ENCODE measurements at places on chromosomes 6 and 20.

GRCh38 chr6:30122515-30122914, 9.6 kb upstream of the TRIM31 start:
- no peak for DNase-seq

GRCh38 chr6:23797041-23797440, 329.0 kb upstream of the NRSN1 start:
- no peak for DNase-seq

DNA sequence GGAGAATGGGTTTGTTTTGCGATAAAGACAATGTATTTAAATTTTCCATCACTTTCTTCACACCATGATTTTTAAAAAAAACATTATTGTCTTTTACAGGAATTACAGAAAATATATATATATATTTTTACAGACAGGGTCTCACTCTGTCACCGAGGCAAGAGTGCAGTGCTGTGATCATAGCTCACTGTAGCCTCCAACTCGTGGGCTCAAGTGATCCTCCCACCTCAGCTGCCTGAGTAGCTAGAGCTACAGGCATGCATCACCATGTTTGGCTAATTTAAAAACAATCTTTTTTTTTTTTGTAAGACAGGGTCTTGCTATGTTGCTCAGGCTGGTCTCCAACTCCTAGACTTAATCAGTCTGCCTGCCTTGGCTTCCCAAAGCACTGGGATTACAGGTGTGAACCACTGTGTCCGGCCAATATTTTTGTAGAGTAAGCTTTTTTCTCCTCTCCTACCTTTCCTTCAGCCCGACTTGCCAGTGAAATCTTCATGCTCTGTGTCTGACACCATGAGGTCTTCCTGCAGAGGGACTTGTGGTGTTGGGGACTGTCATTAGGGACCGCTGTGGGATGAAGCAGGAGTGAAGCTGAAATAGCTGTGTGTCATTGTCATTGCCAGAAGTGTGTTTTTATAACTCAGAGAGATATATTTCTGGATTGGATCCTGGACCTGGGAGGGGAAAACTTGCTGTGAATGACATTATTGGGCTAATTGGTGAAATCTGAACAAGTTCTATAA, 13.2 kb downstream of the DSP start:
- DNase-seq, result no peak

DNA sequence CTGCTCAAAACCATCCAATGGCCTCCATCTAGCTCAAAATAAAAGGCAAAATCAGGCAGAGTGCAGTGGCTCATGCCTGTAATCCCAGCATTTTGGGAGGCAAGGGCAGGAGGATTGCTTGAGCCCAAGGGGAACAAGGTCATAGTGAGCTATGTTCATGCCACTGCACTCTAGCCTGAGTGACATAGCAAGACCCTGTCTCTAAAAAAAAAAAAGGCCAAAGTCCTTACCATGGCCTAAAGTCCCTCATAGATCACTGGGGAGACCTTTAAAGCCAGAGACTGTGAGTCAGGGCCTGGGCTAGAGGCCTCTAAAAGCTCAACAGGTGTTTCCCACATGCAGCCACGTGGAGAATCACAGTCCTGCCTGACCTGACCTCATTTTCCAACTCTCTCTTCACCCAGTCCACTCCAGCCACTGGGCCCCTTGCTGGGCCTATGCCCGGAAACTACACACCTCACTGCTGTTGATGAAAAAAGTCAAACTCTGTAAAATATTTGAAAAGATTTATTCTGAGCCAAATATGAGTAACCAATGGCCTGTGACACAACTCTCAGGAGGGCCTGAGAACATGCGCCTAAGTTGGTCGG, 28.2 kb upstream of the TAB2 start:
- no peak for DNase-seq

DNA sequence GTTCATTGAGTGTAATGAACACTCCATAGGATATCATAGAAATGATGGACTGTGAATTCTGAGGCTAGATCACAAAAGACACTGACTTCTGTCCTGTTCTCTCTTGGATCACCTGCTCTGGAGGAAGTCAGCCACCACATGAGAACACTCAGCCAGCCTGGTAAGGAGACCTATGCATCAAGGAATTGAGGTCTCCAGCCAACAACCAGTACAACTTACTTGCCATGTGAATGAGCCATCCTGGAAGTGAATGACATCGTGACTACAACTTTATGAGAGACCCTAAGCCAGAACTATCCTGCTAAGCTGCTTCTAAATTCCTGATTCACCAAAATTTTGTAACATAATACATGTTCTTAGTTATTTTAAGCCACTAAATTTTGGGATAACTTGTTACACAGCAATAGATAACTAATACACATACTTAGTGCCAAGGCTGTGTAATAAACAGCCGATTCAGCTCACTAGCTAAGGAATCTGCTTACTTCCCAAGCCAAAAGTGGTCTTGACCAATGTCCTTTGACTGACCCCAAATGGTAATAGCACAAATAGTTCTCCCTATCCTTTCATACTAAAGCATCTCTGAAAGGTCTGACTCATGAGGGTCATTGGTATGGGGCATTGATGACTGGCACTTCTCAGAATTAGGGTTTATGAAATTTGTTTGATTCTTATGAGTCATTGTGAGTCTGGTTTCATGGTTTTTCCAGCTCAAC, 6.9 kb upstream of the CTNNBL1 start:
- DNase-seq, result no peak

DNA sequence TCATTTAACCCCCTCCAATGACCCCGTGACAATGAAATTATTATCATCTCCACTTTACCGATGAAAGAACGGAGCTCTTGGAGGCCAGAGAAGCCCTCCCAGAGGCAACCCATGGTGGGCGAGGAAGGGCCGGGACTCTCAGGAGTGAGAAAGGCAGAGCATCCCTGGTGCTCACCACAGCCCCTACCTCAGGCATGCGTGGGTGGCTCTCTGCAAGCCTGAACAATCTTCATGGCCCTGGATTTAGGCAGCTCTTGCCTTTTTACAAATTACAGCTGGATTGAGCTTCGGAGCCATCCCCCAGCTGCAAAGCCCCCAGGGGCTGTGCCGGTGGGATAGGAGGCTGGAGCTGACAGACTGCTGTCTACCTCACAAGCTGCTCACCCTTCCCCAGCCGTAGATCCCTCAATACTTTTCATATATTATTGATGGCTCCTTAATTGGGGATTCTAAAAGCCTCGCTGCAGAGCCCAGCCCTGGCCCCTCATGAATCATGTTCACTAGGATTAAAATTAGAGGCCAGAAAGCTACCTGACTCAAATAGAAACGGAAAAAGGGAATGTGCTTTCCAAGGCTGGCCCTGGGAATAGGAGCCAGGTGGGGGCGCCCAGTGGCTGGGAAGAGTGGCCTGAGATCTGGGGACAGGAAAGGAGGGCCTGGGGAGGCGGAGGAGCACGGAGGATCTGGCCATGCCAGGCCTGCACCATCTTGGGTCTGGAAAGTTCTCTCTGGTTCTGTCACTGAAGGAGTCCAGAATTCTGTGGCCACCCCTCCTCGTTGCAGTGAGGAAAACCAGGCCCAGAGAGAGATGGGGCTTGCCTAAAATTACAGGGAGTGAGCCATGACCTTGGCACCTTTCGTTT, 29.1 kb downstream of the CPNE5 start:
- DNase-seq, result no peak

DNA sequence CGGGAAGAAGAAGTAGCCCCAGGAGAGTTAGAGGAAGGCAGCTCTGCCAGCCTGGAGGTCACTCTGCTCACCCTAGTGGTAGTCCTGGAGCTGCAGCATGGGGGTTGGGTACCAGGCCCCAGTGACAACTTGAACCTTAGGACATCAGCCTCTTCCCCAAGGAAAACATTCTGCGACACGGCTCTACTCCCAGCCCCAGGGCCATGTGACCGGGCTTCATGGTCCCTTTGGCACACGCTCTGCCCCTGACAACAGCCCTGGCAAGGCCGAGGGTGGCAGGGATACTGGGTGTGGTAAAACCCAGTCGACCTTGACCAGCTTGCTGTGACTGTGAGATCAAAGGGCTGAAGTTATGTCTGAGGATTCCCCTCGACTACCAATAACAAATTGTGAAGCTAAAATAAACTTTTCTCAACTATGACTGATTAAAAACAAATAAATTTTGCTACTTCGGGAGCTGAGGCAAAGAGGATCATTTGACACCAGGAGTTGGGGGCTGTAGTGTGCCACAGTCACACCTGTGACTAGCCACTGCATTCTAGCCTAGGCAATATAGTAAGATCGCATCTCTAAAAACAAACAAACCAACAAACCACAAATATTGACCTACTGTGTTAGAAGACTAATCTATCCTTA, 24.4 kb upstream of the ARID1B start:
- no peak for DNase-seq

DNA sequence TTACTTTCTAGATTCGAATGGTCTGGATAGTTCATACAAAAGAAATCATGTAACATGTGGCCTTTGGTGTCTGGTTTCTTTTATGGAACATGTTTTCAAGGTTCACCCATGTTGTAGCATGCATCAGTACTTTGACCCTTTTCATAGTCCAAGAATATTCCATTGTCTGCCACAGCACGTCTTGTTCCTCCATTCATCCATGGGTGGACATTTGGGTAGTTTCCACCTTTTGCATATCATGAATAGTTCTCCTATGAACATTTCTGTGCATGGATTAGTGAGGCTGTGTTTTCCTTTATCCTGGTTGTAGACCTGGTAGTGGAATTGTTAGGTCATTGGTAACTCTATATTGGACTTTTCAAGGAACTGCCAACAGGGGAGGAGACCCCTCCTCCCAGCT, 31.7 kb downstream of the GSTA3 start:
- DNase-seq, result no peak

DNA sequence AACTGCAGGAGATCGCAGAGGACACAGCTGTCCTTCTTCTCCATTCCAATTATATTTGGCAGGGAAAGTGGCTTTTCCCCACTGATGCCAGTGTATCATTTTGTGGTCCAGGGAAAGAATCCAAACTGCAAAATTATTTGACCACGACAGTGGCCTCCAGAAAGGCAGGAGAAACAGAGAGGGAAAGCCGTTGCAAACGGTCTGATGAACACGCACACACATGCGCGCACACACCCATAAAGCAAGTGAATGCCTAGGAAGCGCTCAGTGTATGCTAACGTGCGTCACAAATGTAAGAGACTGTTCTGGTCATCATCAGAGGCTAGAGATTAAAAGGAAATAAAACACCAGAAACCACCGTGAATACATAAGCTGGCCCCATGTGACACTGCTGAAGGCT, 54.0 kb downstream of the NPEPL1 start:
- DNase-seq, result no peak

GRCh38 chr6:37822851-37823682, 3.5 kb downstream of the ZFAND3 start:
- no peak for DNase-seq

DNA sequence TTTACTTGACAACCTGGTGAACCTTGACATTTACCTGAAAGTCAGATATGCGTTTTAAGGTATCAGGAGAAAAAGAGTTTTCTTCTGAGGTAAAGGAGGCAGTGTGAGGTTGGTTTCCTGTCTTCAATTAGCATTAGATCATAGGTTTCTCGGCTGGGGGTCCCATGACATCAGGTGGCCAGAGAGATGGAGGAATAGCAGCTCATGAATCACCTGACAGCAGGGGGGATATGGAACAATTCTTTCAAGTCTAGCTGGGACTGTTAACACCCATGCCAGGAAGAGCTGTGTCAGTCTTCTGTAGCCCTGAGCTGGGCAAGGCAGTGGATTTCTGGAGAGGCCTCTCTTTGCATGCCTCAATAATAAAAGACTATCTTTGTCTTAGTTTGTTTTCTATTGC, 108.0 kb upstream of the TMEM170B start:
- peak; percentile 33 for DNase-seq

DNA sequence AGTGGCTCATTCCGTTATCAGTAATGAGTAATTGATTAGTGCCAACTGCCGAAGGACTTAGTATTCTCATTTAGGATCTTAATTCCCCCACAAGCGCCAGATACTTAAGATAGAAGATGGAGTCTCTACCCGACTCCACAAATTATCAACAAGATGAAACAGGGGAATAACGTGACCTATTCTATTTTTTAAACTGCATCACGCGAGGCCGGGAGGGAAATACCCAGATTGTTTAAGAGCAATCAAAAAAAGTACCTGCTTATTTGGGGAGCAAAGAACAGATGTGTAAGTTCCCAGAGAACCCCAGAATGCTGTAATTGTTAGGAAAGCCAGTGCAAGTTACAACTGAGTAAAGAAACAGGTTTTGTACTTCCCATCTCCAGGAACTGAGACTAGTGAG, 1.1 kb upstream of the MAP3K5 start:
- DNase-seq, result no peak

DNA sequence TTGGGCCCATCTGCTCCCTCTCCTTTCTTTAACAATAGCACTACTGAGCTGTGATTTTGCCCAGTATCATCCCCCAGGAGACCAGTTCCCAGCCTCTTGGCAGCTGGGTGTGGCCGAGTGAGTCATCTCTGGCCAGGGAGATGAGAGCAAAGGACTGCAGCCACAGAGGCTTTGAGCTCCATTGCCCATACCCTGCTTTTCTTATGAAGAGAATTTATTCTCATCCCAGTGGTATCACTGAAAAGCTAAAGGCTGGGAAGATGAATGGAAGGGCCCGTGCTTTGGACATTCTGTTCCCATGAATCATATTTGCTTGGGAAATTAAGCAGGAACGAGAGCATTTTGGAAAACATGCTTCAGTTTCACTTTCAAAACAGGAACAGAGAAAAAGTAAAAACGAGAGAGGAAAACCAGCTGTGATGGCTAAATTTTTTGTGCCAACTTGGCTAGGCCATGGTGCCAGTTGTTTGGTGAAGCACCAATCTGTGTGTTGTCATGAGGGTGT, 14.9 kb downstream of the CST3 start:
- DNase-seq, result peak; percentile 69

- no peak for DNase-seq
Measured at GRCh38 chr20:38132156-38132909, 32.7 kb downstream of the TGM2 start.

- DNase-seq, result no peak
Measured at GRCh38 chr20:46351357-46352058, 43.2 kb upstream of the CDH22 start.

DNA sequence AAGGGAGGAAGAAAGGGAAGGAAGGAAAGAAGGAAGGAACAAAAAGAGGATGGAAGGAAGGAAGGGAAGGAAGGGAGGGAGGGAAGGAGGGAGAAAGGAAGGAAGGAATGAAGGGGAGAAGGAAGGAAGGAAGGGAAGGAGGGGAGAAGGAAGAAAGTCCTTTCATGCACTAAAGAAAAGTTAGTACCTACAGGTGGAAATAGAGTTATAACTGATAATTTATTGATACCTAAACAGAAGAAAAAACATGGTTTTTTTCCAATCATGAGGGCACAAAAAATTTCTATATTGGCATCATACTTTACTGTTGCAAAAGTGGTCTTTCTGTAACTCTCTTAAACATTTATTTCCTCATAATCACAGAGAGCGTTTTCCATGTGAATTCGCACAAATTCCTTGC, 659.4 kb downstream of the MAFB start:
- no peak for DNase-seq

GRCh38 chr6:93123585-93123984, 295.8 kb downstream of the EPHA7 start:
- DNase-seq, result no peak

DNA sequence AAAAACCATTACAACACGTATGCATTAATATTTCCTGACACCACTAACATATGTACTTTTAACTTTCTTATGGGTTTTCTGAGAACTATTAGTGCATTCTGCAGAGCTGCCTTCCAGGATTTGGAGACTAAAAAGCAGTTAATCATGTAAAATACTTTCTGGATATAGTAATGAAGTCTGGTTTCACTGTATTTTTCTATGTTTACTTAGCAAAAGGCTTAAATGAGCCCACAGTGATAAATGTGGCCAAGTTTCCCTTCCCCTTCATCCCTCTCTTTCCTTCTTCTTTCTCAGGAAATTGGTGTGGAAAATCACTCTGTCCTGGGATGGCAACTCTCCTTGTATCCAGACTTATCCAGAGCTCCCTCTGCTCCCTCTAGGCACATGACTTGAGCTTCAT, 29.7 kb upstream of the ENPP1 start:
- no peak for DNase-seq

GRCh38 chr6:35412102-35412501, 40.0 kb upstream of the FANCE start:
- DNase-seq, result no peak
